Activated CD4-positive, alpha-beta T cell treated with anti-CD3 and anti-CD28 coated beads, Interleukin-2, amount 10 ng/mL, durations not matched to agents 7 days and 5 days (primary cell): ENCODE measurements at places on chromosomes 7 and 10.
A peak's percentile ranks its signal among the peaks of the same experiment; 100 is the strongest.

- DNase-seq: no peak
Measured at GRCh38 chr7:155401231-155401630, 56.7 kb upstream of the EN2 start.

- DNase-seq: no peak
Measured at GRCh38 chr7:27107391-27108381, 5.2 kb upstream of the HOXA2 start.

DNA sequence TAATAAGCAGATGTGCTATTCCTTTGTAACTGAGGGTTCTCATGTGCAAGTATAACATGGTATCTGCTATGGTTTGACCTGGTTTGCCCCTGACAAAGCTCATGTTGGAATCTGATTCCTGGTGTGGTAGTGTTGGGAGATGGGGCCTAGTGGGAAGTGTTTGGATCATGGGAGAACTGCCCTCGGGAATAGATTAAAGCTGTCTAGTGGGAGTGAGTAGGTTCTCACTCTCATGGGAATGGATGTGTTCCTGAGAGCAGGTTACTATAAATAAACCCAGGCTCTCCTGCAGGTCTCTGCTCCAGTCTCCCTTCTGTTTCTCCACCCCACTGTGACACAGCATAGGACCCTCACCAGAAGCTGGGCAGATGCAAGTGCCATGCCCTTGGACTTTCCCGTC is 97.7 kb downstream of the ATE1 start:
- no peak for DNase-seq

GRCh38 chr10:10141782-10142382 is 875.8 kb upstream of the CELF2 start:
- no peak for DNase-seq

GRCh38 chr10:62194924-62195674 is 73.5 kb downstream of the RTKN2 start:
- no peak for DNase-seq

DNA sequence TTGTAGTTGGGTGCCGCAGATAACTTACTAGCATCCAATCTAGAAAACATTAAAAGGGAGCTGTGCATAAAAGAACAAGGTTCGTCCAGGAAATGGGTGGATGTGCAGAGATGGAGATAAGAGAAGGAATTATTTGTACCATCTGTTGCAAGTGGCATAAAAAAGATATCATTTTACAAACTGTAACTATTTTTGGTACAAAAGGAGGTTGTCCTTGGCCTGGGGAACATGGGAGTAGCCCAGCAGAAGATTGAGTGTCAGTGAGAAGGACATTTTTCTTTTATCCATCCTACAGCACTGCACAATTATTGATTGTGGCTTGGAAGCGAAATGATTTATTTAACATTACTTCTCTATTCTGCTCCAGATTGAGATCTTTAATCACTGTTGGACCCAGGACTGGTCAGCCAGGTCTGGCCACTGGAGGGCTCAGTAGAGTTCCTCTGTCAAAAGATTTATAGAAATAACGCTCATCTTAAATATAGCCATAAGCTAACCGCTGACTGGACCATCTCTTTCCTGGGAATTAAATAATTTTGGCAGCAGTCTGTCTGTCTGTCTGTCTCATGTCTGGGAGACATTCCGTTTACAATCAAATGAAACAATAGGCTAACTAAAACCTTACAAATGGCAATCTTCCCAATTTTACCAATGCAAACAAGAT is 254.1 kb downstream of the KIAA1217 start:
- DNase-seq: no peak

GRCh38 chr10:15188603-15189002 is 20.1 kb upstream of the NMT2 start:
- peak; percentile 46 for DNase-seq

DNA sequence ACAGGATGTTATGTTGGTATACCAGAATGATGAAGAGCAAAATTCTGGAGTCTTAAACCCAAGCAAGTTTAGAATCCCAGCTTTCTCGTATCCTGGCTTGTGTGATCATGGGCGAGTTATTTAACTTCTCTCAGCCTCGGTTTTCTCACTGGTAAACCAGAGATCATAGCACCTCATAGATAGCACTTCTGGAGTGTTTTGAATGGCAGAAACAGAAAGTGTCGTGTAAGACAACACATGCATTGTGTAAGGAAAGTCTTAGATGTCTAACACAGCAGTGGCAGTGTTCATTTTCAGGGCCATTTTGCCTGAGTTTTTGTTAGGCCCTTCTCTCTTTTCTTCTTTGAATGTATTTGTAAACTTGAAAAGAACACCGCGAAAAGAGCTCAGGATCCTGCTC is 465.1 kb downstream of the AUTS2 start:
- DNase-seq: no peak

- no peak for DNase-seq
Measured at GRCh38 chr7:80540836-80541235, 29.0 kb upstream of the GNAT3 start.

- DNase-seq: peak; percentile 16
Measured at GRCh38 chr7:156014201-156014600, 201.9 kb upstream of the SHH start.

- DNase-seq: no peak
Measured at GRCh38 chr7:73387221-73387828, 46.3 kb upstream of the FZD9 start.

GRCh38 chr7:101589976-101590662 is 39.0 kb downstream of the MYL10 start:
- DNase-seq: no peak

DNA sequence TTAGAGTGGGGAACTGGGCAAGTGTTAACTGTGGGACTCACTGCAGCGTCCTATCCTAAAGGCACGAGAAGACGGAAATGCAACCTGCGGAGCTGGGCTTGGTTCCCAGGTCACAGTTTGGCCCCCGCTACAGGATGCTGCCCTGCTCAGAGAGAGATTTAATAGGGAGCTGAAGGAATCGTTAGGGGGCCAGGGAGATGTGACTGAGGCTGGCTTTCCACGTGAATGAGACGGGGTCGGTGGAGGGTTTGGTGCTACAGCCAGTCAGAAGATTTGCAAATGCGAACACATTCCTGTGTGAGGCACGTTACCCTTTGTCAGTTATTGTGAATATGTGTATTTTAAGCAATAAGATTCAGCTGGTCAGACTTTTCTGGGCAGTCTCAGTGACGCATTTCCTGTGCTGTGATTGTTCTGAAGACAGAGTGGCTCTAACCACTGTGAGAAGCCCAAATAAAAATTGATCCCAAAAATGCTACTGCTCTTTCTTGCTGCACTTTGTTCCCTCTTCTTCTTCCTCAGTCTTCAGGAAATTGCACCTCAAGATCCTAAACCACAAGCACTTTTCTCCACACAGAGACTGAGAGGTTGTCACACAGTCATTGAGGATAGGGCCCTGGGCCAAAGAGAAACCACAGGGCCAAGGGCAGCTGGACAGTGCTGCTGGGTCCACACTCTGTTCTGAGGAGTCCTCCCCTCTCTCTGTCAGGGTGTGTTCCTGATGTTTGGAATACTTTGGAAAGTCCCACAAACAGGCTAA is 21.2 kb downstream of the CYP17A1 start:
- DNase-seq: no peak

GRCh38 chr7:51639661-51640334 is 323.2 kb upstream of the COBL start:
- DNase-seq: no peak

GRCh38 chr7:135800560-135800959 is 51.9 kb upstream of the FAM180A start:
- no peak for DNase-seq

- no peak for DNase-seq
Measured at GRCh38 chr7:121966276-121966934, 93.4 kb downstream of the PTPRZ1 start.

- DNase-seq: no peak
Measured at GRCh38 chr7:30173058-30173897, 38.5 kb downstream of the MTURN start.

GRCh38 chr10:96415891-96416554 is 57.2 kb upstream of the OPALIN start:
- no peak for DNase-seq

GRCh38 chr7:91504919-91505318 is 240.7 kb downstream of the FZD1 start:
- no peak for DNase-seq

- no peak for DNase-seq
Measured at GRCh38 chr10:89521368-89521767, 14.0 kb downstream of the SLC16A12 start.

DNA sequence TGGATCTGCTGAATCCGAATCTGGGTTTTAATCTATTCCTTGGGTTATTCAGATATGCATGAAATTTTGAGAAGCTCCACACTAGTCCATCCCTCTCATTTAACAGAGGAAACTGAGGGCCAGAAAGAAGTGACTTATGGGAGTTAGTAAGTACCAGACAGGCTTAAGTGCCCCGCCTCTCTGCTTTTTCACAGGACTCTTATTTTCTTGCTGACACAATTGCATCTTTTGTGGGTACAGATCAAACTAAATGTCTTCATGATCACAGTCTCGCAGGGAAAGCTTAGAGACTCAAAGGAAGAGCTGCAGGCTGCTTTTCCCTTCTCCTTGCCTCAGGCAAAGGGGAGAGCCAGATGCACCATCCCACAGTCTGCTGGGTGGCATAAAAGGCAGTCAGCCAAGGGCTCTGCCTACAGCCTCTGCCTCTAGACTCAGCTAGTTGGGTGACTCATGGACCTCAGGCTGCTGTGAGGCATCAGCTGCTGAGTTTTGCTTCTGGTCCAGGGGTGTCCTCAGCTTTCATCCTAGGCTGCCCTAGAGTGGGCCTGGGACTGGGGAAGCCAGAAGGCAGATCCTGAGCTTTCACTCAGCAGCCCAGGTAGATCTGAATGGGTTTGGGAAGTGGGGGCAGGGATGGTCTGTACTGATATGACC is 11.6 kb downstream of the GOLGA7B start:
- no peak for DNase-seq

- no peak for DNase-seq
Measured at GRCh38 chr7:138052696-138053095, 23.6 kb upstream of the AKR1D1 start.

- no peak for DNase-seq
Measured at GRCh38 chr7:39164887-39165286, 187.2 kb downstream of the POU6F2 start.

- no peak for DNase-seq
Measured at GRCh38 chr10:132677473-132678227, 108.3 kb downstream of the NKX6-2 start.

- no peak for DNase-seq
Measured at GRCh38 chr7:34759477-34760125, 101.6 kb downstream of the NPSR1 start.

DNA sequence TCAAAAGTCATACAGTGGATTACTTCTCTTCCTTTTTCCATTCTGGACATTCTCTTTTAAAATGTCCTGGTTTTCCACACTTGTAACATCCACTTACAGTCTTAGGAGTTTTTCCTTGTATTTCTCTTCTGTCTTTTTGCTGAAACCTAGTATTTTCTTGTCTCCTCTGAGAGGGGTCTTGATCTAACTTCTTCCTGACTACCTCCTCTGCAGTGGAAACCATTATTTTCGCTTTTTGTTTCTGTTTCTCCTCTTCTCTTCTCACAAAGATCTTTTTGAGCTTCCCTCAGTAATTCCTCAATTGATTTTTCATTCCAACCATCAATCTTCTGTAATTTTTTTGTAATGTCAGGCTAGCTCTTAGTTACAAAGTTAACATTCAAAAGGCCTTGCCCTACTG is 23.7 kb upstream of the ELOVL3 start:
- DNase-seq: no peak

DNA sequence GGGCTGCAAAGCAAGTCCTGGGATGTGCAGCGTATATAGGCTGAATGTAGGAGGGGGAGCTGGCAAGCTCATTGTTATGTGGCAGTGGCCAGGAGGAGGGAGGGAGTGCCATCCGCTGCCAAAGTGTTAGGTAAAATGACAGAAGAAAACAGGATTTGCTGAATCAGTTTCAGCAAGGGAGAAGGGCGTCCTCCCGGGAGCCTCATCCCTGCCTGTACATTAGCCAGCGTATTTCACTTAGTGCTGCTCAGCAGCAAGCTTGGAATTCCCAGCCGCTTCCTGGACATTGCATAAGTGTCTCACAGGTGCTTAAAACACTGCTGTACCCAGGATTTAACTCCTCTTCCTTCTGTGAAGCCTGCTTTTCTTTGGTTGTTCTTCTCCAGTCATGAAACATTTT is 2.5 kb downstream of the NIPSNAP2 start:
- no peak for DNase-seq

GRCh38 chr7:135169141-135169963 is 1.2 kb downstream of the CYREN start:
- peak; percentile 61 for DNase-seq

DNA sequence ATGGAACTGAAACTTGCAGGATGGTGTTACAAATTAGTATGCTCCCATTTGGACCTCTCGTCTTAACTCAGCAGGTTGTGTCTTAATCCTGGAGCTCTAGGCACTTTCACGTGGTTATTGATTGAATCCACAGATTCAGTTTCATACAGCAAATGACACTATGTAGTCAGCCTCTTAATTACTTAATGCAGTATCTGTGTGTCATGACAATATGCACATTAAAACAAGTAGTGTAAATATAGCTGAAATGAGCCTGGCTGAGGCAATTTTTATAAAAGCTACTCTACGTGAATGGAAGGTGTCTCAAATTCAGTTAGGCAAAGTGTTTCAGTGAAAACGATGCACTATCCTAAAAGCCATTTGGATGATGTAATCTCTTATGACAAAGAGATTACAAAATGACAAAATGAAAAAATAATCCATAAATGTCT is 86.8 kb downstream of the CD36 start:
- DNase-seq: no peak

- no peak for DNase-seq
Measured at GRCh38 chr10:49844775-49845595, 82.9 kb upstream of the OGDHL start.

GRCh38 chr7:471866-472639 is 47.6 kb downstream of the PDGFA start:
- DNase-seq: no peak

GRCh38 chr7:33601884-33602283 is 303.5 kb upstream of the BMPER start:
- no peak for DNase-seq

GRCh38 chr10:48649349-48649944 is 35.2 kb upstream of the WDFY4 start:
- no peak for DNase-seq

DNA sequence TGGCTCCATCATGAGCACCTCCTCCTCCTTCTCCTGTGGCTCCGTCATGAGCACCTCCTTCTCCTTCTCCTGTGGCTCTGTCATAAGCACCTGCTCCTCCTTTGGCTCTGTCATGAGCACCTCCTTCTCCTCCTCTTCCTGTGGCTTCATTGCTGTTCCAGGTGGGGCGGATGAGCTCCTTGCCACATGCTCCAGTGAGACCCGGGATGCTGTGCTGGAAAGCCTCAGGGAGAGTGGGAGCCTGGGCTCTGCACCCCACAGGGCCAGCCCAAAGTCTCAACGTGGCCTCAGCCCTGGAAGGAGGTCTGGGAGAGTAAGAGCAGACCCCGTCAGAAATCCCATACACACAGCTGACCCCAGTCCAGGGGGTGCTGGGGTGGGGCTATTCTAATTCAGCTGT is 380.7 kb downstream of the TCERG1L start:
- DNase-seq: no peak
